ENCODE measurements at places on chromosomes 5 and 9.

- no peak for DNase-seq
Observed at GRCh38 chr9:76090330-76090729, 199.9 kb downstream of the PCSK5 start.

DNA sequence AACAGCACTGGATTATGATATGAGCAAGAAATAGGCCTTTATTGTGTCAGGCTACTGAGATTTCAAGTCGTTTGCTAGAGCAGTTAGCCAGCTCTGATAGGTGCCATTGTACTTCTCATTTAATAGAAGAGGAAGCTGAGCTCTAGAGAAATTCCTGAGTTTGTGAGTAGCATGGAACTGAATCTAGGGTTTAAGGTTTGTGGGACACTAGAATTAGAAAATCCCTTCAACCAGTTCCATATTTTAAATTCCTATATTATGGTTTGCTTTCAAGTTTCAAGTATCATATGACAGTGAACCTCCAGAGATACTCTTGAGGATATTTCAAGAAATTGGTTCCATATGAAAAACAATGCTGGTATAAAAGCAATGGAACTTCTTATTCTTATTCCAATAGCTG lies 87.6 kb downstream of the ANKRD55 start:
- no peak for DNase-seq

DNA sequence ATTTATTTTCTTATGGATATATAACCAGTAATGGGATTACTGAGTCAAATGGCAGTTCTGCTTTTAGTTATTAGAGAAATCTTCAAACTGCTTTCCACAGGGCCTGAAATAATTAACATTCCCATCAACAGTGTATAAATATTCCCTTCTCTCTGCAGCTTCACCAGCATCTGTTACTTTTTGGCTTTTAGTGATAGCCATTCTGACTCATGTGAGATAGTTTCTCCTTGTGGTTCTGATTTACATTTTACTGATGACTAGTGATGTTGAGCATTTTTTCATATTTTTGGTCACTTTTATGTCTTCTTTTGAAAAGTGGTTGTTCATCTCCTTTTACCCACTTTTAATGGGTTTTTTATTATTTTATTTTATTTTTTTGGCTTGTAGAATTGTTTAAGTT lies 1290.3 kb upstream of the CDH9 start:
- DNase-seq: no peak

- no peak for DNase-seq
Observed at GRCh38 chr9:92064711-92065110, 50.5 kb downstream of the SPTLC1 start.

- no peak for DNase-seq
Observed at GRCh38 chr5:167968837-167969236, 322.6 kb upstream of the WWC1 start.

DNA sequence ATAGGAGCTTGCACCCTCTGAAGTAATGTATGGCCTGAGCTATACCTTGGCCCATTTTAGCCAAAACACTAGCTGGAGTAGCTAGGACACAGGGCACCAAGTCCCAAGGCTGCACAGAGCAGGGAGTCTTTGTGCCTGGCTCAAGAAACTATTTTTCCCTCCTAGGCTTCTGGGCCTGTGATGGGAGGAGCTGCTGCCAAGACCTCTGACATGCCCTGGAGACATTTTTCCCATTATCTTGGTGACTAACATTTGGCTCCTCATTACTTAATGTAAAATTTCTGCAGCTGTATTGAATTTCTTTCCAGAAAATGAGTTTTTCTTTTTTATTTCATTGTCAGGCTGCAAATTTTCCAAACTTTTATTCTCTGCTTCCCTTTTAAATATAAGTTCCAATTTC lies 1099.2 kb downstream of the CDH18 start:
- no peak for DNase-seq

DNA sequence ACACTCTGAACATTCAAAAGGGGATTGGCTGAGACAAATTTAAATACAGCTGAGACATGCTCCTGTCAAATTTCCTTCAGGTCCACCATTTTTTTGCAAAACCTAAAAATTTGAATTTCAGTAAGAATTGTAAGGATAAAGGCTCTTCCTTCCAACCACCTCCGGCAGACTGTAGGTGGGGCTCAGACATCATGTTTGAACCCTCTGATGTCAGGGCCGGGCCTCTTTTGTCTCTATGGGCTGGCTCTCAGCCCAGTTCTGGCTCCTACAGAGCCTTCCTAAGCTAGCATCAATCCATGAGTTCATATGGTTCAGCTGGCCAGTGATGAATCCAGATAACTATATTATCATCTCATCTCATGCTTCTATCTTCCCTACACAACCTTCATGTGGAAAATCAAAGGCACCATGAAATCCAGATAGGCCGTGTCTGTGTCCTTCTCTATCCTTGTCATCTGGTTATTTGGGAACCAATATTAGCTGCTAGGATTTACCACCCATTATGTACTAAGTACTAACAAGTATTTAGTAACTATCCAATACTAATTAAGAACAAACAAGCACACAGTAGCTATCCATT lies 44.2 kb downstream of the NIPSNAP3B start:
- no peak for DNase-seq

- no peak for DNase-seq
Observed at GRCh38 chr5:67255881-67256280, 59.3 kb upstream of the CD180 start.

- DNase-seq: peak; percentile 44
Observed at GRCh38 chr5:126354012-126354857, 69.0 kb upstream of the GRAMD2B start.

DNA sequence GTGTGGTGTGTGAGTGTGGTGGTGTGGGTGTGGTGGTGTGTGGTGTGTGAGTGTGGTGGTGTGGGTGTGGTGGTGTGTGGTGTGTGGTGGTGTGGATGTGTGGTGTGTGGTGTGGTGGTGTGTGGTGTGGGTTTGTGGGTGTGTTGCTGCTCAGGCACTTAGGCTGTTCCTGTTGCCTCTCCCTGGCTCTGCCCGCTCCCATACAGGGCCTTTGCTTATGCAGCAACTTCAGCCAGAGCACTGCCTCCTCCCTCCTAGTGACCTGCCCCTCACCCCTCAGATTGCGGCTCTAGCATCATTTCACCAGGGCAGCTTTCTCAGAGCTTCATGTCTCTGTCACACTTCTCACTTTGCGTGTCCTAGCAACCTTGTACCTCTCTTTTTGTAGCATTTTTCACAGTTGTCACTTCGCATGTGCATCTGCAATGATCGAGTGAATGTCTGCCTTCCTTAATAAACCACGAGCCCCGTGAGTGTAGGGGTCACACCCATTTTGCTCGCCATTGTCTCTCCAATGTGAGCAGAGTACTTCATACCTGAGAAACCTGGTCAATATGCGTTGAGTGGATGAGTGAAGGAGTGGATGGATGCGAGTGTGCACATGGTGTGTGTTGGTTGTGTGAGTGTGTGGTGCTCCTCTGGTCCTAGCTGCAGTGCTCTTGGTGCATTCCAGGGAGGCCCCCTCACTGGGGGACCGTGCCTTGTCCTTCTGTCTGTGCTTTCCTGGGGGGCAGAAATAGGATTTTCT lies 167.9 kb upstream of the PANK3 start:
- DNase-seq: peak; percentile 19

DNA sequence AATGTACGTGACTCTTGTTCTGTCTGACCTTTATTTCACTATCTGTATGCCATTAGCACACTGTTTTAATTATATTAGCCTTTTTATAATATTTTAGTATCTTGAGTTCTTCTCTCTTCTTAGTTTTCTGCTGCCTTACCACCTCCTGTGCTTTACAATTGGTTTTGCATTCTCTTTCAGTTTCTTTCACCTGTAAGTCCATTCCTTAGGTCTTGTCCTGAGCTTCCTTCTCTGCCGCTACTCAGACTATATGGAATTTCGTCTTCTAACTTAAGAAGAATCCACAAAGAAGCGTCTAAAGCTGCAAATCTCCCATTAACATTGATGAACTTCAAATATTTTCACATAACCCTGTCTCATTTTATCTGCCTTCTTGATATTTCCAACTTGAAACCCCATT lies 642.9 kb downstream of the MAT2B start:
- no peak for DNase-seq

DNA sequence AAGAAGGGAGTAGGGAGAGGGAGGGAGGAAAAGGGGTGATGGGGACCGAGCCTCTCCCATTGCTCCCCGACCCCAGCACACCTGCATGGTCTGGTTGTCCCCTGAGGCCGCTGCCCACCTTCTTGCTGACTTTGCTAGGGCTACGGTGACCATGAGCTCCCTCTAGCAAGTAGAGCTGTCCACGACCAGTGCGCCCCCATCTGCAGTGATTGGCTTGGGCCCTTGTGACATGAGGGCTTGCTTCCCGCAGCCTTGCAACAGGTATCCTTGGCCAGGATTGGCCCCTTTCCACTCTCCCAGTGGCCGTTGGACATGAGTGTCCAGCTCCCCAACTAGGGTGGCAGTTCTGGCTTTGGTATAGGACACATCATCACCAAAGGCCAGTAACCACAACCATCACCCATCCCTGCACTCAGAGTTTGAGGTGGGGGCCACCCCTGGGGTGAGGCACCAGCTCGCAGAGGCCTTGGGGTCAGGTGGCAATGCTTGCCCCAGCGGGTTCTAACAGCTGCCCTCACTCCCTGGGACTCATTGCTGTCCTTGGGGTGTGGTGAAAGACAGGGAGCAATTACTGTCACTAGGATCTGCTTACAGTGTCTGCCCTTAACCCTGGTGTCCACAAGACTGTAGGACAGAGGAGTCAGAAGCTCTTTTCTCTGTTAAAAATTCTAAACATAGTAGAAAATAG lies 17.2 kb upstream of the NINJ1 start:
- DNase-seq: no peak

DNA sequence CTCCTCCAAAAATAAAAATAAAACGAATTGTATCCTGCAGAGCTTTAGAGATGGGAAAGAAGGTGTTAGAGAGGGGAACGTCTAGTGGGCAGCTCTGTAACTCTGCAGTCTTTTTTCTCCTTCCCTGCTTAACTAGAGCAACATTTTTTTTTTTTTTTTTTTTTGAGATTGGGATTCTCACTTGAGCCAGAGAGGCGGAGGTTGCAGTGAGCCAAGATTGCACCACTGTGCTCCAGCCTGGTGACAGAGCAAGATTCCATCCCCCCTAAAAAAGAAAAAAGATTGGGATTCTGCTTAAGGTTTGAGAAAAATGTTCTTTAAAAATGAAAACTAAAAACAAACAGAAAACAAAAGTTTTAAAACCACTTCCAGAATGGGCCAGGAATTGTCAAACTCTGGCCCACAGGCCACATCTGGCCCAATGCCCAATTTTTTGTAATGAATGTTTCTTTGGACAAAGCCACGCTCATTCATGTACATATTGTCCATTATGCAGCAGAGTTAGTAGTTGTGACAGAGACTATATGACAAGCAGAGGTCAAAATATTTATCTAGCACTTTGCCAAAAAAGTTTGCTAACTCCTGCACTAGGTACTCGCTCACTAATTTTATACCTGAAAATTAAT lies 98.5 kb downstream of the ZCCHC7 start:
- no peak for DNase-seq

- DNase-seq: no peak
Observed at GRCh38 chr5:96636594-96636993, 25.6 kb upstream of the CAST start.

GRCh38 chr5:176405656-176406435 lies 10.5 kb downstream of the CLTB start:
- DNase-seq: no peak

- no peak for DNase-seq
Observed at GRCh38 chr9:14585730-14586473, 107.3 kb downstream of the ZDHHC21 start.

DNA sequence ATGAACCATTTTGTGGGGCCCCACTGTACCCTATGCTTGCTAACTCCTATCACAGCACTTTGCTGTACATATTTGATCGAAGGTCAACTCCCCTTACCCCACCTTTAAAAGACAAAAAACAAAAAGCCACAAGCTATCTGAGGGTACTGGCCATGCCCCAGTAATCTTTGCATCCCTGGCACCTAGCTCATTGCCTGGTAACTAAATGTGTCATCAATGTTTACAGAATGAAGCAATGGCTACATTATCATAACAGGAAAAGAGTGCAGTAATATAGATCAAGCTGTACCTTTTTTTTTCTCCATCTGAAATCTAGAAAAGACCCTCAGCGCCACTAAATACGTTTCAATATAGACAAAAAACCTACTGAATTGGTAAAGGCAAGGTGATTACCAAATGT lies 188.0 kb downstream of the ELAVL2 start:
- no peak for DNase-seq

- DNase-seq: peak; percentile 50
Observed at GRCh38 chr9:92970467-92970923, 23.2 kb downstream of the FGD3 start.

DNA sequence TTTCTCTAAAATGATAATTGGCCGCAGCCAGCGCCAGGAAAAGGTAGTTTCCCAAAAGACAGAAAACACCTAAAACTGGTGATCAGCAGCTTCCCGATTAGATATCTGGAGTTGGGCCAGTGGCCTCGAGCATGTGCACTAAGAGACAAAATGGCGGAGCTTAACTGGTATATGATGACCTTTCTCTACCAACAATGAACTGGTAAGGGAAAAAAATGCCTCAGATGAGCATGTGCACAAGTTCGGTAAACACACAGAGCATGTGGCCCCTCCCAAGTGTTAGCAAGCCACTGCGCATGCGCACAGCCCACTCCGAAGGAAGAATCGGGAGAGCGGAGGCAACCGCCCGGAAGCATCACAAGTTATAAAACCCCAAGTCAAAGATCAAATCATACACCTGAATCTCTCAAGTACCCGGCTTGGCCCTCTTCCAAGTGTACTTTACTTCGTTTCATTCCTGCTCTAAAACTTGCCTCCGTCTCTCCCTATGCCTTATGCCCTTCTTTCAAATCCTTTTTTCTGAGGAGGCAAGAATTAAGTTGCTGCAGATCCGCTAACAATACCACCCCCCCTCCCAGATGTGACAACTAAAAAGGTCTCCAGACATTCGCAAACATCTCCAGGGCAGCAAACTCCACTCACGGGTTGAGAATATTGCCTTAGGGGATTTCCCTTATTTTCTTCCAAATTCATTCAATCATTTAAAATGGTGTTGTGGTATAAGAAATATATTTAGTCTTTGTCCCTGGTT lies 15.0 kb upstream of the PTBP3 start:
- no peak for DNase-seq

DNA sequence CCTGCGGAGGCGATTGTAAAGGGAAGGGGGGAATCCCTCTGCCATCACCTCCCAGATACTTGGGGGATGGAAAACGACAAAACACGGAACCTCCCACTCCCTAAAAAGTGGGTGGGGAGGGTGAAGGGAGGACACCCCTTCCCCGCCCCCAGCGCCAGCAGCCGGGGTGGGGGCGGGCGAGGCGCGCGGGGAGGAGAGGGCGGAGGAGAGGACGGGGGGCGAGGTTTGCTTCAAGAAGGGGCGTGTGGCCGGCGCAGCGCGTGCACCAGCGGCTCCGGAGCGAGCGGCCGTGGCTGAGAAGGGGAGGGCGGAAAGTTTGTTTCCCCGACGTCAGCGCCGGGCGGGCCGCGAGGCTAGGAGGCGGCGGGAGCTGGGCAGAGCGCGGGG lies at the start of gene PRRX2:
Gene PRRX2, plus strand, starts transcription at position 259 of the 387 bp plus-strand sequence. CDS start 221 bp downstream, outside the sequence.
- DNase-seq: peak; percentile 59
